Posterior cingulate gyrus (tissue), 11 donors: ENCODE measurements at places on chromosomes 2 and 18.

DNA sequence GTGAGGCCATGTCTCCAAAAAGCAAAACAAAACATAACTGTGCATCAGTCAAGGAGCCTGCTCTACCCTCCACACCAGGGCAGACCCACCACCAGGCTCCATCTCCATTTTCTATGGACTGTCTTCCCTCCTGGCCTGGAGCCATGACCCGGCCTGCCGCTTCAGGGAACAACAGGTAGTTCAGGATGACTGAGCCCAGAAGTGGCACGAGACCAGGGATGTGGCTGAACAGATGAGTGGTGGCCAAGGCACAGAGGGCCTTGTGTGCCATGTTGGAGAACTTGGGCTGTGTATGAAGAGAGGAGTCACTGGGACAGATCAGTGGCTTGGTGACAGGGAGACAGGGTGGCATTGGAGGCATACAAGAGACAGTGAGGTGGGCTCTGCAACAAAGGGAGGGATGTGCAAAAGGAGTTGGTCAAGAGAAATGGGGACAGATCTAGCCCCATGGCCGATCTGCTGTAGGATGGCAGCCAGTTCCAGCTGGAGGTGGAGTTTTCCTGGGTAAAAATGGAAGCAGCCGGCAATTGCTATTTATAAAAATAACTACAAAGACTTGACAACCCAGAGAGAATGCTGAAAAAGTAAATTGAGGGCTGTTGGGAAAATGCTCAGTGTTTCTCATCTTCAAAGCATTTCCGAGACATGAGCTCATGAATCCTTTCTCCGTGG, 35.0 kb downstream of the TMEM177 start:
- no peak for DNase-seq

GRCh38 chr2:191051825-191052778, 38.1 kb upstream of the STAT1 start:
- no peak for DNase-seq

DNA sequence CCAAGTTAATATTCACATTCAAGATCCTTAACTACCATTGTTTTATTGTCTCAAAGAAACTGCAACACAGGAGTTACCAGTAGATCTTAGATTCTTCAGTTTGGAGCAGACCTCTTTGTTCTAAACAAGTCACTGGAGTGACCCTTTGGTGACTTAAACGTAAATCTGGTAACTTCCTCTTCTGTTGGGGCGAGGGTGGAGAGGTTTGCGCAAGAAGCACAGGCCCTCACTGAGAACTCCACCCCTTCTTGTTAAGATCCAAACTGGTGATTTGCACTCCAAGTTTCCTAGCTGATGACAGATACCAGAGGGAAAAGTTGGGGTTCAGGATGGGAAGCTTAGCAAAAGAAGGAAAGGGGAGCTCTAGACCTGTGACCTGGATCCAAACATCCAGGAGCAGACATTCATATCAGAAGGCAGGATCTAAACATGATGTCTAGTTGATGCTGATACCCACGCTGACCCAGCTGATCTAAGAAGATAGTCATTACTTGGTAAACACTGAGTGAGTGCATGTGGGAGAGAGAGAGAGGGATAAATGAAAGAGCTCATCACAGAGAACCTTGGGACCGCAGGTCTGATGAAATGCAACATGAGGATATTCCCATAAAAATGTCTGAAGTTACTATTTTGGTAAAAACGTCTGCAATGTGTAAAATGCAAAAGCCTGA, 256.0 kb downstream of the CDH20 start:
- DNase-seq: no peak

DNA sequence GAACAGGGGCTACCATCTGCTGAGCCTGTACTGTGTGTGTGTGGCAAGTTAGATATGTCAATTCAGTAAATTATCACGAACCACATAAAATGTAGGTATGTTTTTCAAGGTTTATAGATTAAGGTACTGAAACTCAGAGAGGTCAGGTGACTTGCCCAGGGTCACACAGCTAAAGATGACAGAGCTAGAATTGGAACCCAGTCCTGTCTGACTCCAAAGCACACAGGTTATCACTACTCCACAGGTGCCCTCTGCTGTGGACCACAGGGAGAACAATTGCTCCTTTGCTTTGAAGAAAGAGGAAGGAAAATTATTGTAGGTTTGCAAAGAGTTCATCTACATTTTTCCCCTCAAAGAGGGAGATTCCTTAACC, 229.7 kb upstream of the AGAP1 start:
- DNase-seq: no peak

- DNase-seq: no peak
Measured at GRCh38 chr18:70520867-70521266, 232.0 kb downstream of the SOCS6 start.

DNA sequence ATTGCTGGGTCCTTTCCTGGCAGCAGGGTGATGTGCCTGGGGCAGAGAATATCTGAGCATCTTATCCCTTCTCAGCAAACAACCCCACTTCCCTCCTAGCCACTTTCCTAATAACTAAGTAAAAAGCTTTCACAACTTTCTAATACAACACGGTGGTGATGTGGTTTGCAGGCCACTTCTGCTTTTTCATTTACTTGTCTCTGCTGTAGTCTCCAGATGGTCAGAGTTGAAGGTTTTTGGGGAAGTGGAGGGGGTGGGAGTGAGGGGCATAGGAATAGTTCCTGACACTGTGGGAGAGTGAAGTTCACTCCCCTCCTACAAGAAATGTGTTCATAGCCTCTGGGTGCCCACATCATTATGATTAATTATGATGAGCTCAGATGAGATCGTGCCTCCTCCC, 11.6 kb downstream of the OXER1 start:
- DNase-seq: no peak

GRCh38 chr18:62037989-62038778, 145.4 kb upstream of the RNF152 start:
- DNase-seq: no peak

GRCh38 chr2:190841707-190842505, 38.7 kb upstream of the GLS start:
- no peak for DNase-seq

DNA sequence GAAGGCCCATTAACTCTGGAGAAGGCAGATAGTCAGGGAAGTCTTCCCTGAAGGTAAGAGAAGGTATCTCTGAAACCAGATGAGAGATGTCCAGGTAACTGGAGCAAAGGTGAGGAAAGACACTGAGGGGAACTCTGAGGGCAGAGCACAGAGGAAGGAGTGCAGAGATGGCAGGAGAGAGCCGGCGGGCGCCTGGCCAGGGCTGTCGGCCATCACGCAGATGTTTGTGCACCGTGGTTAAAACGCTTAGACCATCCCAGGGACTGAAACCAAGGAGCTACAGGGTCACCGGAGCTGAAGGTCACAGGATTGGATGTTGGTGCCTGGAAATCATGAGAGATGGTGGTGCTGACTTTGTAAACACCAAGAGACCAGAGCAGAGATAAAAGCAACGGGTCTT, 55.4 kb downstream of the LAMA1 start:
- no peak for DNase-seq

DNA sequence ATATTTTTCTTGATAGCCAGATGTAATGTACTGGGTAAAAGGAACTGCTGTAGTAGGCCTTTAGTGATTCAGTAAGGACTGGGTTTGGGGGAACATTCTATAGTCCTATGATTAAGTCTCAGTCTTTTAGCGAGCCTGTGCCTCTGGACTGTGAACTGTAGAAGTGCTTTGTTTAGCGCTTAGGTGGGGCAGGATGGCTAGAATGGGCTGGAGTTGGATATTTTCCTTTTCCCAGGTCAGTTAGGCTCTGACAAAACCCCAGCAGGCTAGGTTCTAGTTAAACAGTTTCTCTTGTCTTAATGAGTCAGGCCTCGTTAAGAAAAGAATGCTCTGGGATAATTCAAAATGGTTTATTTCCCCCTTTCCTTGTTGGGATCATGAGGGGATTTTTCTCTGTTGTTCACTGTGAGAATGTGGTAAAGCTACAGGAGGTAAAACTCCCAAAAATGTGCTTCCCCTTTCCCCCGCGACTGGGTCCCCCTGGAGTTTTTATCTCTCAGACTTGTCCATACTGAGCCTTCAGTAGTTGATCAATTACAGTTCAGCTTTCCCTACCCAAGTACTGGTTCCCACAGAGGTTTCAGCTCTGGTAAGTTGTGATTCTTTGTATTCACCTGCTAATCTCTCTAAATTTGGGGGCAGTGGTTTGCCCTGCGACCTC, 31.5 kb downstream of the EHBP1 start:
- no peak for DNase-seq

- no peak for DNase-seq
Measured at GRCh38 chr18:12442946-12443345, 35.2 kb downstream of the PRELID3A start.

GRCh38 chr2:199382091-199382490, 75.6 kb downstream of the SATB2 start:
- peak; percentile 17 for DNase-seq

- no peak for DNase-seq
Measured at GRCh38 chr2:235170536-235171521, 219.0 kb downstream of the SH3BP4 start.

GRCh38 chr2:203610558-203610957, 75.5 kb upstream of the RAPH1 start:
- no peak for DNase-seq

DNA sequence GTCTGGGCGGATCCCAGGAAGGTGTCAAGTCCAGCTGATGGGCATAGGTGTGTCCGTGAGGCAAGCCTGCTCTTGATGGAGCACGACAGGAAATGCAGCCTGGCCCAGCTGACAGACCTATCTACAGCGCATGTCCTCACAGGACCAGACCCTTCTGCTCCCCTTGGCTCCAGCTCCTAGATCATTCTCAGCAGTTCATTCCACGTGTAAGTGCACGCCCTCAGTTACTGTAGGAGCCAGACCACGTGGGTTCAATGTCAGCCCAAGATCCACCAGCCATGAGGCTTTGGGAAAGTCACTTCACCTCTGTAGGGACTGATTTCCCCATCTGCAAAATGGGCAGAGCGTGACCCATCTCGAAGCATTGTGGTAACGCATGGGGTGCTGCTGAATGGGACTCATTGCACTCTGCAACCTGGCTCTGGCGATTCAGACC, 47.8 kb downstream of the TMEM17 start:
- no peak for DNase-seq

DNA sequence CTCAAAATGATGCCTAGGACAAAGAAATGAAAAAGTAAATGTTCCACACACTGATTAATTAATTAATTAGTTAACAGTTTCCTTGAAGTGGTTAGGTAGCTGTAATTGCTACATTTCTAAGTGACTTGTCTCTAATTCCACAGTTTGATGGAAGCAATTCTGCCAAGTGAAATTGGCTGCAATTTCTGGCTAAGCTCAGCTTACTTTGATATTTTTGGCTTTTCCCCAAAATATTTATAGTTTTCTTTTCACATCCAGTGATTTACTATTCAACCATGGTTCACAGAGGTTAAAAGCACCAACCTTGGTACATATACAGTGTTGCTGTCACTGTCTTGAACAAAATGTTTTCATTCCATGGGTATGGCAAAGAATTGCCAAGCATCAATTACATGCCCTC, 459.5 kb upstream of the CDH20 start:
- DNase-seq: no peak

- no peak for DNase-seq
Measured at GRCh38 chr2:26716340-26716739, 23.8 kb downstream of the KCNK3 start.

DNA sequence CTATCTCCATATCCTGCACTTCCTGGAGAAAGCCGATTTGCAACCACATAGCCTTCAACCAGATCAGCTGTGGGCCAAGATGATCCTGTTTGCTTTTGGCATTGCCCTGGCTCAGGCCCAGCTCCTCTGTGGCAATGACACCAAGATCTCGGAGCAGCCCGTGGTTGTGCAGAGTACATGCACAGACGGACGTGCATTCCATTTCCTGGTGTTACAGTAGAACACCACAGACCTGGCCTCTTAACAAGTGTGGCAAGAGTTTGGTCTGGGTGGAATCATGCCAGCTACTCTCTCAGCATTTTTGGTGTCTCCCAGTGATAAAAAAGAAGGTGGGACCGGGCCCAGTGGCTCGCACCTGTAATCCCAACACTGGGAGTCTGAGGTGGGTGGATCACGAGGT, 20.0 kb downstream of the MALT1 start:
- no peak for DNase-seq

GRCh38 chr18:77099485-77100370, 32.9 kb downstream of the MBP start:
- no peak for DNase-seq

DNA sequence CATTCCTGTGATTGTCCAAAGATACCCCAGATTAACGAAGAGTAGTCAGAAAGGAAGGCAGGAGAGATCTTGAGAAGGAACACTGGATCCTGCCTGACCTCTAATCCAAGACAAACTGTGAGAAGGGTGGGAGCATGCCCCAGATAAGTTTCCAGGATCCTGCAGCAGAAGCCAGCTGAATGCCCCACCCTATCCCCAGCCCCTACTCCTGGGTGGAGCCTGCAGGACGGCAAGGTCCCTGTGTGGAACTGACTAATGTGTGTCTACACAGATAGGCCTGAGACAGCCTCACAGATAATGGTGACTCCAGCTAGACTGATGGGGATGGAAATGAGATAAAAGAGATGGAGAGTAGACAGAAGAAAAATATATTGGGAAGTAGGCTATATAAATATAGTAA, 174.3 kb downstream of the PDE1A start:
- DNase-seq: no peak

DNA sequence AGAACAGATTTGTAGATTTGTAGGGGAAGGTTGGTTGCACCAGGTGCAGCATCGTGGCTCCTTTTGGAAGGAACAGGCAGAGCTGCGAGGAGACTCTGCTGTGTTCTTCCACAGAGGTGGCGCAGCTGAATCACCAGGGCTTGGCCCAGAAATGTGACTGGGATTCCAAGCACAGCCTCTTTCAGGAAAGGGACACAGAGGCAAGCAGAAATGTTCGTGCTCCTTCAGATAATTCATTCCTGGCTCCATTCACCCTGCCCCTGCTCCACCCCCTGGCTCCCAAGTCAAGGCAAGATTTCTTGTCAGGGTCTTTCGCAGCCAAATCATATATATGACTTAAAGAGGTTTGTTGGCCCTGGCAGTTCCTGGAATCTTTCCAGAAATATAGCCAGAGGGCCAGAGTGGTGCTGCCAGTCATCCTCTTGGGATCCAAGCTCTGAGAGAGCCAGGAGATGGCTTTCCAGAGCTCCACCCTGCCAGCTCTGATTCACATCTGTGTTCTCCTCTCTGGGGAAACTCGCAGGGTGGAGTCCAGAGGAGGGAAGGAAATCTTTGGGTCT, 203.9 kb upstream of the TANK start:
- no peak for DNase-seq

DNA sequence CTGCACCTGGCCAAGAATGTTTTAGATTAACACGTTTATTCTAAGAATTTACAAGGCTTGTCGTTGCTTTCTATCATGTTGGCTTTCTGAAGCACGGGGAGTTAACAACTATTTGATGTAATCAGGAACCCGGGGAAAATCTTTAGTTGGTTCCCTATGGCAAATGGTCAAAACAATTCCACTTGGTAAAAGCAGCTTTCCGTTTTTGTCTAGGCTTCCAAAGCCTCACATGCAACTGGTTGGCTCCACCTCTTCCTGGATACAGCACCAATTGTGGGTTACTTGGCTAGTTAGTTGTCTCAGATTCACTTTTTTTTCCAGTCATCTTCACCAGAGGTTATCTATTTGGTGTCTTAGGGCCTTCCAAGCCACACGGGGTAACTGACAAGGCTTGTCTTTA, 2.8 kb downstream of the COLEC12 start:
- no peak for DNase-seq
